ENCODE measurements at places on chromosomes 1 and 21.
A peak's percentile ranks its signal among the peaks of the same experiment; 100 is the strongest.

DNA sequence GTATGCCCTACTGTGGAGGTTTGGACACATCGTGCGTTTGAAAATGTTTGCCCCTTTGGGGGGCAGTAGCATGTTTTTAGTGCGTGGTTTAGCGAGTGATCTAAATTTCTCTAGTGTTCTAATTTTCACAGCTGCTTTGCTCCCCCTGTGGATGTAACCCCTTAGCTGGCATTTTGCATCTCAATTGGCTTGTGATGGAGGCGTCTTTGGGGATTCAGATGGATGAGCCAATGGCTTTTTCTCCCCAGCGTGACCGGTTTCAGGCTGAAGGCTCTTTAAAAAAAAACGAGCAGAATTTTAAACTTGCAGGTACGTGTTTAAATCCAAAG, 836 bp downstream of the CDC7 start:
- no peak for DNase-seq

- no peak for DNase-seq
Measured at GRCh38 chr1:5970610-5971273, 21.5 kb downstream of the NPHP4 start.

GRCh38 chr1:40450495-40451237, 390 bp downstream of the ZFP69B start:
- DNase-seq = peak; percentile 77

DNA sequence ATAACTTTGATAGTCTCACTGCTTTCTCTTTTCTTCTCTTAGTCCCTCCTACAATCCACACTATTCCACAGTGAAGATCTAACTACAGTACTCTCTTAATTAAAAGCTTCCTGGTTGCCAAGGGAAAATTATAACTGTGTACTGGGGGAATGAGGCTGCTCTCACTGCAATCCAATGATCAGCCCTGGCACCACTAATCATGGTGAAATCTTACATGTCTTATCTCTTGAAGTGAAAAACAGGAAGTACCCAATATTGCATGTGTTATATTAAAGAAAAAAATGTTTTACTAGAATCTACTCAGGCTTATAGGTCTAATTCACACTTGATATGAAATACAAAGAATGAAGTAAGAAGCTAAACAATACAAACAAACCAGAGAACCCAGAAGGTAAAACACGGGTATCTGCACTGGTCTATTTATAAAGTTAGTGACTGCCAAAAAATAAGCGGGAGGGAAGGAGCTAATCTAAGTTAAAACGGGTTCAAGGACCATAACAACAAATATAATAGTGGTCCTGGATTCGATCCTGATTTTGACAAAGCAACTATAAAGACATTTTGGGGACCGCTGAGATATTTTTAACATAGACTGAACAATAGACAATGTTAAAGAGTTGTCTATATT, 57.5 kb downstream of the RGS2 start:
- DNase-seq = no peak

- DNase-seq = no peak
Measured at GRCh38 chr1:16248603-16249516, 11.9 kb upstream of the CPLANE2 start.

DNA sequence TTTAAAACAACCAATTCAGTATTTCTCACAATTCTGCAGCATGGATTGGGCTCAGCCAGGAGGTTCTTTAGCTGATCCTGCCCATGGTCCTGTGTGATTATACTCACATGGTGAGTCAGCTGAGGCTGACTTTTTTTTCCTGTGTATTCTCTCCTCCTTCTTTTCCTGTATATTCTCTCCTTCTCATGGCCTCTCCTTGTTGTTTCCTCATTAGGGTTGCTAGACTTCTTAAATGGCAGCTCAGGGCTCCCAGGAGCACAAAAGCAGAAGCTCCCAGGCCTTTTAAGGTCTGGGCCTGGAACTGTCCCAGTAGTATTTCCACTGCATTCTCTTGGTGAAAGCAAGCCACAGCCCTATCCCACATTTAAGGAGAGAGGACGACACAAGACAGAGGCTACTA, 26.8 kb downstream of the VANGL1 start:
- no peak for DNase-seq

GRCh38 chr1:200306944-200307754, 102.7 kb downstream of the ZNF281 start:
- no peak for DNase-seq

DNA sequence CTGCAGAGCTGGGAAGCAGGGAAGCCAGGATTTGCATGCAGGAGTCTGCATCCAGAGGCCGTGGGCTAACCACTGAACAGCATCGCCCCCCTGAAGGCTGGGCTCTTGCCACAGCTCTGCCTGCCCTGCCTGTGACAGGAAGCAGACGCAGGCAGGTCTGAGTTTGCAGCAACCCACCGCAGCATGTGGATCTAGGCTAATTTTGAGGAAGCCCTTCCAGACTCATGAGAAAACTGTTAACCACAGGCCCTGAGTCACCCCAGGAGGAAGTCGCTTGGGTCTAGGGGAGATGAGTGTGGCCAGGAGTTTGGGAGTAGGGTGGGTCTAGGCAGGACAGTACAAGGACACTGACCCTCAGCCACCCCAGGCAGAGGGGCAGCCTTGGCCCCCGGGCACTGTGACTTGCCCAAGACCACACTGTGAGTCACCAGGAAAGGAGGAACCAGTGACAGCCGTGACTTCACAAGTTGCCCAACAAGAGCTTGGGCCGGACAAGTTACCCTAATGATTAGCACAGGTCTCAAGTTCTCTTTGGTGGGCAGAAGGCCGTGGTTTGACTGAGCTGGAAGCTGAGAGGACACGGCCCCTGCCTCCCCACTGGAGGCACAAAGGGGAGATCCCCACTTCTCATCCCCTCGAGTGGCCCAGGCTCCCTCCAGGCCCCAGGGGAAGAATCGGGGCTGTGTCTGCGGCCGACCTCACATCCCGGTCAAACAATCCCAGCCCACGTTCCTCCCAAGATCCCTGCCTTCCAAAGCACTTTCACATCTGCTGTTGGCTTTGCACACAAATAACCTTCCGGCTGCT, 826 bp downstream of the LAPTM5 start:
- peak; percentile 63 for DNase-seq

DNA sequence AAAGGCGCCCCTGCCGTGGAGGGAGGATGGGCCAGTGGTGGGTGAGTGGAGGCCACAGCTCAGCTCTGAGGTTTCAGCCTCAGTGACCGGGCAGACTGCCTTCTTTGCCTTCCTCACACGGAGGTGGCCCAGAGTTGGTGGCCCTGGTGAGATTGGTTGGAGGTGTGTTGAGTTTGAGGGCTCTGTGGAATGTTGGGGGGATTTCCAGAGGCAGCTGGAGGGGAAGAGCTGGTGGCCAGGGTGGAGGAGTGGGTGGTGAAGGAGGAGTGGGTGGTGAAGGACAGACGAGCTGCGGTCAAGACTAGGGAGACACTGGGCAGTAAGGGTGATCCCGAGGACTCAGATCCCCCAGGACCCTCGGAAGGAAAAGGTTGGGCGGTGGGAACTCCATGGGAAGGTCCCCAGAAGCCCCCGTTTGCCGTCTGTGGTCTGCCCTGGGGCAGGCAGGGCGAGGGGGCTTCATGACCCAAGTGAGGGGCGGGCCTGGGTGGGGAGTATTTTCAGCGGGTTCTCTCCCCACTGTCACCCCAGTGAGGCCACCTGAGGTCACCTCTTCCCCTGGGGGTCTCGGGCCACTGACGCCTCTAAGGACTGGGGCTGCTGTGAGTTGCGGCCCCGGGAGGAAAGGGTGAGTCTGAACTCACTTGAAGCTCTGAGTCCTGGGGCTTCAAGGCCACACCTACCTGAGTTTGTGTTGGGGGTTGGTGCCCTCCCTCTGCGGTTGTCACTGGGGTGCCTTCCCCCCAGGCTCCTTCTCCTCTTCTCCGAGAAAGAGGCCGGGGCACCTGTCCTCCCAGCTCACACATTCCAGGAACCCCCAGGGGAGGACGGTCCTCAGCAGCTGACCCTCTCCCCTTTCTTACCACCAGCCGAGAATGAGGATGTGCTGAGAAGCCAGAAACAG, 22.7 kb upstream of the PIK3CD start:
- DNase-seq = no peak
